ENCODE measurements at places on chromosomes 5 and 9. TPM values are rescaled to one million over a fixed set of nuclear protein-coding genes. Genes with fewer than 3 reads are reported as not detected.
A peak's percentile ranks its signal among the peaks of the same experiment; 100 is the strongest.

NEUROG1 gene
- 3.2 TPM for total RNA-seq

NR2F1-AS1 gene
- 6.5 TPM for total RNA-seq

DNA sequence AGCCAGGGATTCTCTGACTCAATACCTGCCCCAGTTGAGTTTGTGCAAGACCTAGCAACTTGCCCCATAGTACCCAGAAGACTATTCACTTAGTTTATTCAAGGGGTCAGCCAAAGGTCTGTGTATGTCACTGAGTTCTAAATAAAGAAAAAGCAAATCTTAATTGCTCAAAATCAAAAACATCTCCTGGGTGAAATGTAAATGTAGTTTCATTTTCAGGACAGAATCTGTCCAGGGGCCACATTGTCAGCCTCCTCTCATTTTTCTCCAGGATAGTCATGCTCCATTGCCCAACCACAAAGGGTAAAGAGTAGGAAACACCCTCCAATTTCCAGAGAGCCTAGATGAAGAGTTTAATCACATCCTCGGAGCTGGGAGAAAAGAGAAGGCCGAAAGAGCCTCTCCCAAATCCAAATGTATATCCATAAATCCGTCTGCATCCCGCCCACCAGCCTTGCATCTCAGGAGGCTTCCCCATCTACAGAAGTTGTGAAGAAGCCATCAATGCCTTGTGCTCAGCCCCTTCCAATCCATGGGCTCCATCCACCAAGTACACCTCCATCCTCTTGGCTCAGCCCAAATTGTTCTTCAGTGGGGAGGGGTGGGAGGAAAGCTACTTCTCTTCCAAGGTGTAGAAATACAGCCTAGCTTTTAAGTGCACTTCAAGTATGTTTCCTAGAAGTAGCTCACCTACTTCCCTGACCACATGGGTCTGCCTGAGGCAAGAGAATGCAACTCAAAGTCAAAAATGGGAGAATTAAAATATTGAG is 26.9 kb downstream of the ADAM19 start:
- ATAC-seq: peak; percentile 86

- ATAC-seq: no peak
Measured at GRCh38 chr9:3660936-3661335, 135.1 kb upstream of the RFX3 start.
